Activated T-helper 1 cell treated with anti-CD3 and anti-CD28 coated beads, Interleukin-2, amount 50 U/mL, for 16 hours (primary cell): ENCODE measurements at places on chromosomes 7 and 10.

DNA sequence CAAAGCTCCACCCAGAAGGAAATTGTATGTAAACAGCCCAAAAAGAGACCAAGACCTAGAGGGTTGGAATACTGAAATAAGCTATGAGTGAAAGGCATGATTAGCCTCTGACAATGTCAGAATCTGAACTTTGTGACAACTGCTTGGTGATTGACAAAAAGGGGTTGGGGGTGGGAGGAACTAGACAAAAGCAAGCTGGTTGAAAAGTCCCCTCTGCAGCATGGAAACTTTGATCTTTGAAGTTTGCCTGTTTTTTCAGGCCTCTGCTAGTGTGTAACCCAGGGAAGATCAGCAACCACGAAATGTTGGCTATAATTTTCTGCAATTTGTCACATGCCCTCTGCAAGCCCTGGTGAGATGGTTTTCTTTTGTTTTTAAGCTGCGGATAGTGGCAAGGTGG, 104.8 kb upstream of the SLC25A13 start:
- no peak for DNase-seq

DNA sequence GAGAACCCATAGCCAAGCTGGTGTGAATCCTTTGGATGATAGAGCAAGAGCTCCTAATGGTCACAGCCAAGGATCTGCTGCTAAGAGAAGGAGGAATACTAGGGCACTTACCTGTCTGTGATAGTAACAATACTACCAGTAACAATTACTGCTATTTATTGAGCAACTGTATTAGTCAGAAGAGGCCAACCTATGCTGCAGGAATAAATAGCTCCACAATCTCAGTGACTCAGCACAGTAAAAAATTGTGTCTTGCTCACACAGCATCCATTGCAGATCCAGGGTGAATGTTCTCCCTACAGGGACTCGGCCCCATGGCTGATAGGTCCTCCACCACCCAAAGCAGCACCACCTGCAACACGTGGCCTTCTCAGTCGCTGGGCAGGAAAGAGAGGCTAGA, 257.6 kb upstream of the ZMIZ1 start:
- no peak for DNase-seq

DNA sequence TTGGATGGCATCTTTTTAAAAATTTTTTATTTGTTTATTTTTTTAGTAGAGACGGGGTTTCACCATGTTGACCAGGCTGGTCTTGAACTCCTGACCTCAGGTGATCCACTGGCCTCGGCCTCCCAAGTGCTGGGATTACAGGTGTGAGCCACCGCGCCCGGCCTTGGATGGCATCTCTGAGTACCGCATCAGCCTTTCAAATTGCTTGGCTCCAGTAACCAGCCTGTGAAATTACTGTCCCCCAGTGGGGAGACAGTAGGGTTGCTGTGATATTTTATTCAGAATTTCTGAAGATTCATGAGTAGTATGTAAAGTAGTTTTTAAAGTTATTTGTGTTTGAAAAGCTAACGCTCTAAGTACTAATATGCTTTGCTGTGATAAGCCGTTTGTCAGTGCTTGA, 1.2 kb downstream of the NUB1 start:
- DNase-seq, result no peak

DNA sequence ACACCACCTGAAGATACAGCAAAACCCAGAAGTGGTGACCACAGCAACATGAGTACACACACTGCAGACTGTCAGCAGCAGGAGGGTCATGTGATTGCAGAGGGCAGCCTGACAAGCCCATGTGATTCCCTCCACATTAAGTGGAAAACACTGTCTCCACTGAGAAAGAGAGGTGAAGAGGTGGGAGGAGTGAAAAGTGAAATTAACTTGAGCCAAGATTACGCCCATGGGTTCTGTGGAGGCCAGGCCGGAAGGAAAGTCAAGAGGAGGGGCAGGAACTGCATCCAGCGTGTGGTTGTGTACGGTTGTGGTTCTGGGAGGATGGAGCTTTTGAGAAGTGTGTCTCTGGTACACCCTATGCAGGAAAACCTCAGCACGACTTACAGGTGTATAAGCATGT, 138.5 kb downstream of the PLXNA4 start:
- DNase-seq, result no peak

DNA sequence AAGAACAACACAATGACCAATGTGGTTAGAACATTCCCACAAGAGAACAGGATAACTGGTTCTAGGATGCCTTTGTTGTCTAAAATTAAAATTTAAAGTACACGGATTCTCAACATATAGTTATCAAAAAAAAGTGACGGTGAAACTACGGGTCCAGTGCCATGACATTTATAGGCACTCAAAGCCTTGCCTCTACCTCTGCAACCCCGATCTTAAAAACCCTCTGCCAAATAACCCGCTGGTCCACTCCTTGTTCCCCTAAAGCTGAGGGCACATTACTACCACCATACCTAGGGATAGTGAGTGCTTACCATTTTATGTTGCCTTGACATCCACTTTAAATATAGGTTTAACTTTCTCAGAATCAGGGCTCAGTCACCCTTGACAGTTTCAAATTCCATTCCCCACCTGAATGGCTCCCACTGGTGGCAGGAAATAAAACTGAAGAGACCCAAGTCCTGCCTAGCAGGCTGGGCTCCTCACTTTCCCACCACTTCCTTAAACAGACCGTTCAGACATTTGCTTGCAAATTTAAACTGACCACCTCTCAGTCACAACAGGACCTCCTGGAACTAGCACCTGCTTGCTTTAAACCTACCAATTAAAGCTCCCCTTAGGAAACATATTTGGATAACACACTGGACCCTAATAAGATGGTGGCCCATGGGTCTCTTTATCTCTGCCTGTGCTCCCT, 169.9 kb upstream of the ASAH2 start:
- DNase-seq, result no peak

DNA sequence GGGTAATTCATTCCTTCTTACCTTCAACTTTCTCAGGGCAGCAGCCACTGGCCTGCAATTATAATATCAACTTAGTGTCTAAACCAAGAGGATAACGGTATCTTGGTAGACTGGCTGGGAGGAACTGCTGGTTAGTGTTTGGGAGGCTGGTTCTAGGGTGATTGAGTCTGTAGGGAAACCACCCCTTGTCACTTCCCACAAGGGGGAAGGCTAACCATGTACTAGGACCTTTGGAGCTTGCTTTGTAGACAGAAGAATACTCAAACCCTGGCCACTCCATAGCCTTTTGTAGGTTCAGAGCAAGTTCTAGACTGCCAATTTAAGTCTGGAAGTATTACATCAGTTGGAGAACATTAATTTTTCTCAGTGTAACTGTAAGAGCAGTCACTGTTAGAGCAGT, 51.3 kb downstream of the NHLRC2 start:
- no peak for DNase-seq

GRCh38 chr10:101291331-101292193, 62.3 kb upstream of the LBX1 start:
- DNase-seq, result peak; percentile 11

GRCh38 chr7:92731335-92732063, 104.9 kb downstream of the CDK6 start:
- no peak for DNase-seq

DNA sequence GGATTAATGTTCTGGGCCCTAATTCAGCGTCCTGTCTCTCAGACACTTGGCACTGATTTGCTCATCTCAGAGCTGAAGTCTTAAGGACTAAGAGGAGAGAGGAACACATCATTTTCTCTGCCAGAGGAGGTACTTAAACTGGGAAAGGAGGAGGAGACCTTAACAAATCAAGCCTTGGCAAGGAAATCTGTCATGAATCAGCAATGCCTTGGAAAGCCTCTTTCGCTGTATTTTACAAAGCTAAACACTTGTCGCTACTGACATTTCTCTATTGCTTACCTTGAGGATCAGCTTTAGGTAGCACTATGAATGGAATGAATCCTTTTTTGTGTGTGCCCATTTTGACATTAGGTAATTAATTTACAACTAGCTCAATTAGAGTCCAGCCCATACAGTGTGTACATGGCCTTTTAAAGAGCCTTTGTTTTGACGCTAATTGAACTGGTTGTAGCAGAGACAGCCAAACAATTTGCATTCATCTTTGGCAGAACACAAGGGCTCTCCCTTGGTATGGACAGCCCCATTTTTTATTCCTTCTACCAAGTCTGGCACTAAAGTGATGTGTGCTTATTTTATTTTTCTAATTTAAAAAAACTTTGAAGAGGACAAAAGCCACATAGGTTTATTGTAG, 37.4 kb downstream of the AUTS2 start:
- DNase-seq, result no peak

DNA sequence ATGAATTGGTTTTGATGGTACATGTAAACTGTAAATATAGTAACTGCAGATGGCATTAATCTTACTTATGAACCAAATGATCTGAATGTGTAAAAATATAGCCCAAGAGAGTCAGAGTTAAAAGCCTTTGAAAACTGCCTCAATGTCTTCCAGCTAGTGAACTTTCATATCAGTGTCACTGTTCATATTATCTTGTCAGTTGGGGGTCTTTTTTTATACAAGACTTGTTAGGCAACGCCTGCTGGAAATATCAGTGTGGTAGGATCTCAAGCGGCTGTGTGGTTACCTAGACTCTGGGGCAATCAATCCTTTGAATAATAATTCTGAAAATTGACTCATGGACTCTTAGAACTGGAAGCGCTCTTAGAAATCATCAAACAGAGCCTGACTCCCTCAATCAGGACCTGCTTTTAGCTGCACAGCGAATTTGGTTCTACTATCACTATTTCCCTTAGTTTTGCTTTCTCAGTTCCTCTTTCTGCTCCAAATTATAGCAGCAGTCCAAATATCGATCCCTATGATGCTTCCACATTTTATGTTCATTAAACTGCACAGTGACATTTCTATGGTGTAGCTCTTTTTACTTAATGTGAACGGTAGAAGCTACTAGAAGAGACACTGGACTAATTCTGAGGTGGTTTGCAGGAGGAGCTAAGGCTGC, 100.1 kb upstream of the COL1A2 start:
- no peak for DNase-seq

- no peak for DNase-seq
Measured at GRCh38 chr7:155166673-155167370, 96.7 kb downstream of the HTR5A start.
